CD4-positive, alpha-beta T cell (primary cell): ENCODE measurements at places on chromosomes 1 and 21. TPM values are rescaled to one million over a fixed set of nuclear protein-coding genes. Genes with fewer than 3 reads are reported as not detected.

- DNase-seq: no peak
These were observed 124.0 kb downstream of the KCNH1 start for GRCh38 chr1:211009944-211010343.

DNA sequence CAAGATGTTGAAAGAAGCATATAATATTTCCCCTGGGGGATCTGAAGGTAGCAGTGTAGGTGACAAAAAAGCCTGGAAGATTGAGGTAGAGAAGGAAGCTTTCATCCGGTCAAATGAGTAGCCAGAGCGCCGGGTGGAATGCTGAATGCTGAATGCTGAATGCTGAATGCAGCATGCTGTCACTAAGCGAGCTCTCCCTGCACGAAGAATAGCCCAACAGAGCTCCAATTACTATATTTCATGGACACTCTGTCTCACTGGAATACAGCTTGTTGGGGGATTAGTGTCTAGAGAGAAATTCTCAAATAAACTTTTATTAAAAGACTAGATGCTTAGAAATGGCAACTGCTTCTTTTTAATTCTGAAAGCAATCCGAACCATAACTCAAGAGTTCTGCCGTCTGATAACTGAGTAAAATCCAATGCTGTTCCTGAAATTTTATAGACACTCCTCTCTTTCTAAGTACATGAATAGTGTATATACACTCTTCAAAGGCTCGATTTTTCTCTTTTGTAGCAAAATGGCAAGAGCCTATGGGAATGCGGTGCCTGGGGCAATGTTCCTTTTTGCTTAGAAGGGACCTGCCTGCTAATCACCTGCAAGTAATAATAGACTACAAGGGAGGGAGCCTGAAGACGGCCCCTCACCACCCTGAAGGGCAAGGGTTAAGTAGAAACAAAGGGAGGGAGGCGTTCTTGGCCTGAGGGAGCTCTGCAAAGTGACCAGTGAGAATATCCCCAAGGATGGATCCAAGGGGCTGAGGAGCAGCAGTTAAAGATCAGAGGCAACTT is 203.7 kb upstream of the ESRRG start:
- no peak for DNase-seq

DNA sequence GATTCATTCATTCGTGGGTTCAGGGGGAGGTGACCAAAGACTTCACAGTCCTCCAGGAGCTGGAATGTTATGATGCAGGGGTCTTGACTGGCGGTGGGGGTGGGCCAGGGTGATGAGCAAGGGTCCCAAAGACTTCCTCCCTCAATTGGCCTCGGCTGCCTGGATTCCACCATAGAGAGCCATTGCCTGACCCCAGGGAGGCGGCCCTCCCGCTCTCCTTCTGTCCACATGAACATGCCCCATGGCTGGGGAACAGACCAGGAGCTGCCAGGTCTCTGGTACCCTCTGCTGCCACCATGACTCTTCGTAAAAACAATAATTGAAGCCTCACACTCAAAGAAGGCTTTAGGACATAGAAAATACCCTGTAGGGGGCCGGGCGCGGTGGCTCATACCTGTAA is 102.5 kb upstream of the CASZ1 start:
- no peak for DNase-seq

Gene C1QC
- total RNA-seq: not detected

DNA sequence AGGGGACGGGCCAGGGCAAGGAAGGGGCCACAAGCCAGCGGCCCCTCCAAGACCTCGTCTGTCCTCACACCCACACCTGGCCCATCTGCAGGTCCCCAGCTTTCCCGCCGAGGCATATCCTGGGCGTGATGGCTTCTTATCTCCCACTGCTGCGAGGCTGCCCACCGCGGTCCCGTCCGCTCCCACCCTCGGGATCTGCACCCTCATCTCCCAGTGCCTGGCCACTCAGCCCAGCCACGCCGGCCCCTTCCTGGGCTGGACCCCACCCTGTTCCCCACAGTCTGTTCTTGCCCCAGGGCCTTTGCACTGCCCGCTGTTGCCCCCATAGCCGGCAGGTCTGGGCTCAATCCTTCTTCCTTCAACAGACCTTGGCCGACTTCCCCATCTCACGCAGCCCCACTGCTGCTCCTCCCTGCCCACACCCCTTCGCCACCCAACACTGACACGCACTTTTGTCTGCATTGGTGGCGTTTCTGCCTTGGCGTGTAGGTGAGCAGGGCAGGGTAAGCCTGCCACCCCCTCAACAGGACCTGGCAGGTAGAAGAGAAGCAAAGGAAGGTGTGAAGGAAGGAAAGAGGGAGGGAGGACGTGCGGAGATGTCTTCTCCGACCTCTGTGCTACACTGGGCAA is 4.4 kb upstream of the TTC34 start:
- no peak for DNase-seq

Gene AIM2
- 0.74 TPM for total RNA-seq

DNA sequence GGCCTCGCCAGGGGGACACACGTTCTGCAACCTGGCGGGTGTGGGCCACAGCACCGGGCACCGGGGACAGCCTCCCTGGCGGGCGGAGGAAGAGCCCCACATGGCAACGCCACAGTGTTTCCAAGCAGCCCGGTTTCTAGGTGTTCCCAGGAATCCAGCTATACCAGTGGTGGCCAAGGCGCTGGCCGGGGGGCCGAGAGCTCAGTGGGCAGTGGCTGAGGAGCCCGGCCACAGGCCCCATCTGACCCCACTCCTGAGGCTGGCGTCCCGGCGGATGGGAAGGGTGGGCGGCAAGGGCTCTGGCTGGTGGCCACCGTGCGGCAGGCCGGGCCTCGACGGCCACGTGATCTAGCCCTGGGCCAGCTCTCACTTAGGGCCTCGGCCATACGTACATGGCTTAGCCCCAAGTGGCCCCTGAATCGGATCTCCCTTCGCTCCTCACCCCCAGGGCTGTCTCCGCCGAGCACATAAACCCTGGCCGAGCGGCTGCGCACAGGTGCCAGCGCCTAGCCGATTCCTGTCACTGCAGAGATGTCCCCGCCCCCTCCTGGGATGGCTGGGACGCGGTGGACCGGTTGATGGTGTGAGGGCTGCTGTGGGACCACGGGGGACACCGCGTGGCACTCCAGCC is 68.7 kb downstream of the MORN1 start:
- no peak for DNase-seq

Gene DCST1
- total RNA-seq: 0.39 TPM

GRCh38 chr1:23751050-23751814 is 8.0 kb downstream of the ELOA start:
- DNase-seq: peak; percentile 7

- no peak for DNase-seq
These were observed 3.8 kb downstream of the JMJD4 start for GRCh38 chr1:227731241-227731677.

Gene CELA3A
- not detected for total RNA-seq

Gene PBX1
- total RNA-seq: 0.64 TPM

- DNase-seq: no peak
These were observed 39.8 kb downstream of the VPS26C start for GRCh38 chr21:37227071-37228002.

DNA sequence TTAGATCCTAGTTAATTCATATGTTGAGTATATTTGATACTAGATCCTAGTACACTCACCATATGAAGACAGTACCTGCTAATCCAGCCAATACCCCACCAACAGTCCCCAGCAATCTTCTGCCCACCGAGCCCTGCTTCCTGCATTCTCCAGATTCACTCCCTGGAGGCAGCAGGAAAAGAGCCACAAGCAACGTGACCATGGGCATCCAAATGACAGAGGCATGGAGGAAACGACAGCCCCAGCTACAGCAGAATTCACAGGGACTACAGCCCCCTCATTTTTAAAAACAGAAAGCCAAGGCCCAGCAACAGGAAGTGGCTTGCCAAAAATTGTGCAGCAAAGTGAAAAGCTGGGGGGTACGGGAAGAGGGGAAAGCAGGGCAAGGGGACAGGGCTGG is 29.3 kb downstream of the ASTN1 start:
- no peak for DNase-seq

DNA sequence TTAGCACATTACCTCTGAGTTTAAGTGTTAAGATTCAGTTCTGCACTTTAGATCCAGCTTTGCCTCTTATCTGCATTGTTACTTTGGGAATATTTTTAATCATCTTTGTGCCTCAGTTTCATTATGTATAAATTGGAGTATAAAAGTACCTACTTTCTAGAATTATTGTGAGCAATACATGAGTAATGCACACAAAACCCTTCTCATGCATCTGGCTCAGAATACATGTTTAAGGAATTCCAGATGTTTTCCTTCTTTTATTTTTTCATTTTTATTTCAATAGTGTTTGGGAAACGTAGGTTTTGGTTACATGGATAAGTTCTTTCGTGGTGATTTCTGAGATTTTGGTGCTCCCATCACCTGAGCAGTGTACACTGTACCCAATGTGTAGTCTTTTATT is 14.2 kb downstream of the C8A start:
- DNase-seq: no peak

Gene LCE6A
- not detected for total RNA-seq

- no peak for DNase-seq
These were observed 39.2 kb downstream of the SIPA1L2 start for GRCh38 chr1:232590744-232591082.

GRCh38 chr1:171786534-171786933 is 5.1 kb downstream of the METTL13 start:
- no peak for DNase-seq

Gene SPRR3
- not detected for total RNA-seq

Gene PTPN7
- total RNA-seq: 145 TPM

GRCh38 chr1:56268519-56269140 is 310.7 kb downstream of the PLPP3 start:
- DNase-seq: no peak

- DNase-seq: no peak
These were observed 61.8 kb downstream of the MACF1 start for GRCh38 chr1:39266269-39266668.

Gene PLXNA2
- total RNA-seq: 0.77 TPM

GRCh38 chr1:174569240-174569639 is 121.5 kb downstream of the GPR52 start:
- no peak for DNase-seq

Gene SLC37A1
- total RNA-seq: 16.7 TPM

Gene DFFA
- 9.1 TPM for total RNA-seq

DNA sequence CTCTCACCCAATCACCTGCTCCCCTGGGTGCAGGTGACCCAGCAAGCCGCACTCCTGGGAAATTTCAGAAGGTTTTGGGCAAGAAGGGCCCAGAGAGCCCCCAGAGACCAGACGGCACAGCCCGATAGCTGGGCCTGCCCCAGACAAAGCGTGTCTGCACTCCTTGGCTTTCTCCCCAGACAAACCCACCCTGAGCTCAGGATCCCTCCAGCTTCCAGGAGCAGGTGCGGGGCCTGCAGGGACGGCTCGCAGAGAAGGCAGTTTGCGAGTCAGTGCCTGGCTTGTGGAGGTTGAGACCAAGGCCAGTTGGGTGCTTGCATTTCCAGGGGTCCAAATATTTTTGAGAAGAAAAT is 6.7 kb downstream of the PDE9A start:
- DNase-seq: no peak
